ENCODE measurements at places on chromosomes 5 and 9.

DNA sequence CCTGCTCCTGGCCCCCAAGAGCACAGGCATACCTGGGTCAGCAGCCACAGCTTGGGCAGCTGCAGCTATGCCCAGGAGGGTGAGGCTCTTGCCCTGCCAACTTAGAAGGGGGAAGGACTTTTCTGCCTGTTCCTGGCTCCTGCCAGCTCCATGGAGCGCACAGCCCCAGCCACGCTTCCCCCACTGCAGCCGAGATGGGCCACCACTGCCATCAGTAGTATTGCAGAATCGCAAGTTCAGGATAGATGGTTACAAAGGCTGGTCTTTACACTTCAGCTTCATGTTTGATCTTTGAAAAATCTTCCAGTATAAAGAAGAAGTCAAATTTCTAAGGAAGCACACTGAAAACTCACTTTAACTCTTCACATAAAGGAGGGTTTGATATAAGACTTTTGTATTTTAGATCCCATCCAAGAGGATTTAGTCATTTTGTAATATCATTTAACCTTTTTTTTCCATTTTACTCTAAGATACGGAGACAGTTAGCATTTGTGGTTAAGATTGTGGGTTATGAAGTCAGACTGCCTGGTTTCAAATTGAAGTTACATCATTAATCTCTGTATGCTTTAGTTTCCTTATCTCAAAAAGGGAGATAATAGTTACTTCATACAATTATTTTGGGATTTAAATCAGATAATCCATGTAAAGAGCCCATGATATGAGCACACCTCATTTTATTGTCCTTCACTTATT is 81.8 kb downstream of the NLN start:
- DNase-seq: no peak

GRCh38 chr5:140833993-140834392 is at the start of gene PCDHA7:
Gene PCDHA7 (plus strand): TSS chr5:140834269. CDS start chr5:140834384, 115 bp downstream.
- DNase-seq: no peak

- no peak for DNase-seq
Observed at GRCh38 chr9:83433846-83434245, 104.4 kb downstream of the FRMD3 start.

DNA sequence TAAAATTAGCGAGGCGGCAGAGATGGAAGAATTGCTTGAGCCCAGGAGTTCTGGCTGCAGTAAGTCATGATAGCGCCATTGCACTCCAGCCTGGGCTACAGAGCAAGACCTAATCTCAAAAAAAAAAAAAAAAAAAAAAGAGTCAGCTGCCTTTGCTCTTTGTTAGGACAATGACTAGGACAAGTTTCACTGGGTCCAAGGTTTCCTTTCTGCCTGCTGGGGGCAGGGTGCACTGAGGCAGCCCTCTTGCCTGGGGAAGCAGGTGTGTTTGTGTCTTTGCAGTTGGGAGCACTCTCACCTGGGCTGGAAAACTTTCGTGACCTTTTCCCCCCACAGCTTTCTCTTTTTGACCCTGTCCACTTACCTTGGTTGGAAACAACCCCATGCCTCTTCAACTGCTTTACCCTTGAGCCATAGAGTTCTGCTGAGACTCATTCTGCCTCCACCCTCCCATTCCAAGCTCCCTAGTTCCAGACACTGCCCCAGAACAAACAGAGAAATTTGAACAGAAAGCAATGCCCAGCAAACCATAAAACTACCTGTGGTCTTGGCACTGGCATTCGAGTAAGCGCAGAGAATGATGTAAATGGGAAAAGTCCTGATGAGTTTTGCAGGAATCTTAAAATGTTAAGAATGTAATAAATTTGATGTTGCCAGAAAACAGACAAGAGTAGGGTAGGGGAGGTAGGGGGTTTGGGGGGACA is 17.0 kb upstream of the MYO10 start:
- DNase-seq: no peak

DNA sequence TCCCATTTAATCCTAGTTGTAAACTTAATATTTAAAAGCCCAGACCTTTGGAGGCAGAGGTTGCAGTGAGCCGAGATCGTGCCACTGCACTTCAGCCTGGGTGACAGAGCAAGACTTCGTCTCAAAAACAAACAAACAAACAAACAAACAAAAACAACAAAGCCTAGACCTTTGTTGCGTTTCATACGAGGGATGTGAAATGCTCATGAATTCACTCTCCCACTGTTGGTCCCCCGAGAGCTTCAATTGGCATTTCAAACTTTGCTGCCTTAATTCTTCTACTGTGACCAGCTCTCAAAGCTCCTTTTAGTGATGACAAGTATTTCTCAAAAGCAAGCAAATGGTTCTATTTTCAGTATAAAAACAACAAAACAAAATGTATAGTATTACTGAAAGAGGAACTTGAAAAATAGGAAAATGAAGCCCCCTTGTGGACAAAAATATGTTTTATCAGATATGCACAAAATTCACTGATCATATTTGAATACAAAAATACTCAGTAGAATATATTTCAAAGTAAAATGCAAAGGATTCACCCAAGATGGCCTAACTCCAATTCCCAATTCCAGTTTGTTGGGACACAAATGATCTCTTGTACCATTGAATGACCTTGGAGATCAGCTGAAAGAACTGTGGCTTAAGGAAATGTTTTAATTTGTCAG is 140.4 kb downstream of the ESM1 start:
- no peak for DNase-seq

DNA sequence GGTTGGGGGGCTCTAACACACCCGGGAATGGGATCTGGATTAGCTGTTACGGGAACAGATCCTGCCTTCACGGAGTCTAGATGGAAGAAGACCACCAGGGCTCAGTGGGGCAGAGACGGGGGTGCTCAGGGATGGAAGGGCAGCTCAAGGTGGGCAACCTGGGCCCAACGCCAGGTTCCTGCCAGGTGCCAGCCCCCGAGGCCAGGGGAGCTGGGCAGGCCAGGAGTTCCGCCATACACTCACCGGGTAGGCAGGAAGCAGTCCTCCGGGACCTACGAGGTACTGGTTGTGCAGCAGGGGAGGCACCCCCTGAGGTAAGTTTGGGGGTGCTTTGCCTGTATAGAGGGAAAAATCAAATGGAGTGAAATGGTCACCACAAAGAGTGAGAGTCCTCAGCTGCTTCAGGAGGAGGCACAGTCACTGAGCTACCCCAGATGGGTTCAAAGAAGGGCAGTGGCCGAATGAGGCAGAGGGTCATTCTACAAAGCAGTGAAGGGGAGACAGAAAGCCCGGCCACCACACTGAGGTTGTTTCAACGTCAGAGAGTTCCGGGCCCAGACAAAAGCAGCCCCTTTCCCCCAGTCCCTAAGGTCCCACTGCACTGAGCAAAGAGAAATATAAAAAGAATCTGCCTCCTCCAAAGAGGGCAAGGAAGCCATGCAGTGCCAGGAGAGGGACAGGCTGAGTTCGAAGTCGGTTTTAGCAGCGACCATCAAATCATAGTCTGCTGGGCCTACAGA is 110.0 kb downstream of the UBE2R2 start:
- no peak for DNase-seq

DNA sequence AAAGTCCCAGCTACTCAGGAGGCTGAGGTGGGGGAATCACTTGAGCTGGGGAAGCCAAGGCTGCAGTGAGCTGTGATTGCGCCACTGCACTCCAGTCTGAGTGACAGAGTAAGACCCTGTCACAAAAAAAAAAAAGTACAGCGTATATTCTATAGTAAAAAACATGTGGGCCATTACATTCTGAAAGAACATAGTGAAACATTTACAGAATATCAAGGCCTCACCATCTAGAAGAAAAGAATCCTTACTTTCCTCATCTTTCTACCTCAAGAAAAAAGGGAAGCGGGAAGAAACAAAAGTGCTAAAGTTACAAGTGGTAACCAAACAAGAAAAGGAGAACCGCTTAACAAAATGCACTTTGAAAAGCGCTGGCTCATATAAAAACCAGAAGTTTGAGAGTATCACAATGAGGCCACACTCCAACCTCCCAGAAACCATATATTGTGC is 5.7 kb upstream of the SYK start:
- DNase-seq: no peak

GRCh38 chr9:133619791-133620190 is 10.6 kb upstream of the FAM163B start:
- DNase-seq: peak; percentile 14

DNA sequence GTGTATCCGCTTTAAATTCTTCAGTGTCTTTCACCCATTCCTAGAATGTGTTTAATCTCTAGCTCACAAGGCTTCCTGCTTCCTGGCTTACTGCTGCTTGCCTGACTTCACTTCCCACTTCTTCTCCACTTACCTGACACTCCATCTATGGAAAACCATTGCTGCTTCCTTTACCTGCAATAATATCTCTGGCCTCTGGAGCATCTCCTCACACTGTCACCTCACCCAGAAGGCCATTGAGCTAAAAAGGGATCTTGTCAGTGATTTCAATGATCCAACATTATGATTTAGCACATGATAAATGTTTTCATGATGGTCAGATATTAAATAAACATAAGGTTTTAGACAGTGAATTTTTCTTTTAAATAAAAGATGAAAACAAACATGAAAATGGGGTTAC is 281.1 kb downstream of the MRPS30 start:
- DNase-seq: no peak

- DNase-seq: no peak
Observed at GRCh38 chr9:131727795-131728545, 11.9 kb downstream of the RAPGEF1 start.

- DNase-seq: no peak
Observed at GRCh38 chr5:56984445-56984844, 32.5 kb upstream of the MIER3 start.

DNA sequence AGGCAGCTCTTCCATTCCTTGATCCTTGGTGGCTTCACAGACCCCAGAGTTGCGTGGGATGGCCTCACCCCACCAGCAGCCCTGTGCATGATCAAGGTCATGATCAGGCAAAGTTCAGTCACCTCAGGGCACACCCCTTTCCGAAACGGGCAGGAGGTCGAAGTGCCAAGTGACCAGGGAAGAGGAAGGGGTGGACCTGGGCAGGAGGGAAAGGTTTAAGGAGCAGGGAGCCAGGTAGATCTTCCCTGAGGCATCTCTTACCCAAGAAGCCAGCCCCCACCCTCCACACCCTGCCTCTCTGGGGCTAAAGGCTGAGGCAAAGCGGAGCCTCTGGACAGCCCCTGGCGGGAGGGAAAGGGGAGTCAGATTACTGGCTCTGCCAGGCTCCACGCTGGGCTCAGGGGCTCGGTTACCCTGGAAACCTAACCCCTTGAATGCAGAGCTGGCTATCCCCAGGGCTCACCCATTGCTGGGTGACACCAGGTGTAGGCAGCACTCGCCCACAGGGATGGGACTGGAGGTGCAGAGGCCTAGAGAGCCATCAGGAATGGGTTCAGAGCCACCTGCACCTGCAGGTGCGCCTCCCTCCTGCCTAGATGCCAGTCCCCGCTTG is 3.6 kb downstream of the MGAT4B start:
- DNase-seq: no peak

- DNase-seq: no peak
Observed at GRCh38 chr5:62395210-62395950, 8.3 kb downstream of the DIMT1 start.

DNA sequence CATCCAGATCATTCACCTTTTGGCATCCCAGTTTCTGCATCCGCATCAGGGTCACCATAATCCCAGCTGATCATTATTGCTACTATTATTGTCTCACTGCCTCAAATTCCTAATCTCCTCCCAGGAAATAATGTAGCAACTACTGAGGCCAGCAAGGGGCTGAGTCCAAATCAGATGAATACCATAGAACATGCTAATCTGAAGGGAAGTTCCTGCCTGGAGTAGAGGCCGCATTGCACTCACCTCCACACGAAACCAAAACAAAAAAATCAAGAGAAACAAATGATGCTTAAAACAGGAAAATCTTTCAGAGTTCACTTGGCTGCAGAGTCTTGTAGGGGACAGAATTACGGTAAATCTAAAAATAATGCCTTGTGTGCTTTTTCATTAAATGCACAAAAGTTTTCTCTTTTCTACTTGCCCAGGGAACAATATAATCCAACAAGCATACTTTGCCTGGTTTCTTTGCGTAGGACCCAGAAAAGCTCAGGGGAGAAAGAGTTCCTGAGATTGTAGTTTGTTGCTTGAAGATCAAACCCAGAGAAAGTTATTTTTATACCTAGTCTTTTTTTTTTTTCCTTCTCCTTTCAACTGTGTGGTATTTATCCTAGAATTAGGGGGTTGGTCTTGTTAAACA is 87.7 kb upstream of the KLF4 start:
- no peak for DNase-seq

DNA sequence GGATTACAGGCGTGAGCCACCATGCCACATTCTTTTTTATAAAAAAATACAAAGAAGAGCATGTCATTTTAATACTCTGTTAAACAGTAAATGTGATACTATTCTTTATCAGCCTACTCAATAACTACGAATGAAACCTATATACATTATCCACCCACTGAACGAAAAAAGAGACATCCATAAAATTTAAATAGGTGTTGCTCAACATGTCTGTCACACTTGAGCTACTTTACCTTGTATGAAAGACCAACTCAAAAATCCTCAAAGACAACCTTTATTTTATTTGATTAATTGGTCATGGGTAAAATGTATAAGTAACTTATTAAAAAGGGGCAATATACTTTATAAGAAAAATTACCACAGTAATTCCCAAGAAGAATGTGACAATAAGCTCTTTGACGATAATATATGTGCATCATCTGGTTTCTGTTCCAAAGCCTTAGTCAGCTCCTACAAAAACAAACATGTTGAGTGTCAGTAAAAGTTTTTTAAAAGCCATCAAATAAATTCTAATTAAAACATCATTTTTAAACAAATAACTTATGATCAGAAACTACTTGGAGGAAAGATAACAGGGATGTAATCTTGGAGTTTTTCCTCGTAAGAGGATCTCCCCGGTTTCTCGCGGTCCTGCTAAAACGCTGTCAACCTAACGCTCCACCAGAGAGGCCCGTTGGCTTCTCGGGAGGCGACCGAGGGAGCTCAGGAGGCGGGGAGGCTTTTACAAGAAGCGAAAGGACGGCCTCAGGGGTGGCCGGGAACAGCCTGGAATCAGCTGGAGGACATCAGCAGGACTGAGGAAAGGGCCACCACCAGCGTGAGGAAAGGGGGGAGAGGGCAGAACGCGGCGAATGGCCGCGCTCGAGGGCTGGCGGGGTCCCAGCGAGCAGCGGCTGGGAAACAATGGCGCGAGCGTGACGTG is 13.5 kb upstream of the ANKRD18B start:
- DNase-seq: no peak

DNA sequence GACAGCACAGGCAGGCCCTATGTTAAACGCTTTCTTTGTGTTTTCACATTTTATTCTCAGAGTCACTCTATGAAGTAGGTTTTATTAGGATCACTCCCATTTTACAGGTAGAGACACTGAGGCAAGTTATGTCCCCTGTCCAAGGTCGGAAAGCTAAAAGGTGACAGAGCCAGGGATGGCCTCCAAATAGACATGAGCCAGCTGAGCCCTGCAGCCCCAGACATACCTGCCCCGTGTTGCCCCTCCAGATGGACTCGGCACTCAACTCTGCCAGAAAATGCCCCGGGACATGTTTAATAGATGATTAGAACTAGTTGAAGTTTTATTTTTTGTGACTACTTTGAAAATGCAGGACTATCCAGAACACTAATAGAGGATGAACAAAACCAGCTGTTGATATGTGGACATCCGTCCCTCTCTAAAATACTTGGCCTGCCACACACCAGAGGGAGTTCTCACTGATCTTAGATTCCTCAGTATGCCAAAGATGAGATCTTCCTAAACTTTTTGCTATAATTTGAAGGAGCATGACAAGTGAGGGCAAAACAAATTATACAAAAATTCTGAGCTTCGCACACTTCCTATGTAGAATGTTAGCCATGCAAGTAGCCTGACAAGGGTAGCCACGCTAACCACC is 258.6 kb upstream of the ADAMTS16 start:
- no peak for DNase-seq

- no peak for DNase-seq
Observed at GRCh38 chr9:132849185-132849706, 28.8 kb downstream of the AK8 start.

GRCh38 chr5:127024821-127025220 is 5.5 kb downstream of the MARCHF3 start:
- no peak for DNase-seq

Data from activated T-helper 1 cell treated with anti-CD3 and anti-CD28 coated beads, Interleukin-2, amount 50 U/mL, for 16 hours (primary cell).